ENCODE measurements at places on chromosomes 13 and 19.

DNA sequence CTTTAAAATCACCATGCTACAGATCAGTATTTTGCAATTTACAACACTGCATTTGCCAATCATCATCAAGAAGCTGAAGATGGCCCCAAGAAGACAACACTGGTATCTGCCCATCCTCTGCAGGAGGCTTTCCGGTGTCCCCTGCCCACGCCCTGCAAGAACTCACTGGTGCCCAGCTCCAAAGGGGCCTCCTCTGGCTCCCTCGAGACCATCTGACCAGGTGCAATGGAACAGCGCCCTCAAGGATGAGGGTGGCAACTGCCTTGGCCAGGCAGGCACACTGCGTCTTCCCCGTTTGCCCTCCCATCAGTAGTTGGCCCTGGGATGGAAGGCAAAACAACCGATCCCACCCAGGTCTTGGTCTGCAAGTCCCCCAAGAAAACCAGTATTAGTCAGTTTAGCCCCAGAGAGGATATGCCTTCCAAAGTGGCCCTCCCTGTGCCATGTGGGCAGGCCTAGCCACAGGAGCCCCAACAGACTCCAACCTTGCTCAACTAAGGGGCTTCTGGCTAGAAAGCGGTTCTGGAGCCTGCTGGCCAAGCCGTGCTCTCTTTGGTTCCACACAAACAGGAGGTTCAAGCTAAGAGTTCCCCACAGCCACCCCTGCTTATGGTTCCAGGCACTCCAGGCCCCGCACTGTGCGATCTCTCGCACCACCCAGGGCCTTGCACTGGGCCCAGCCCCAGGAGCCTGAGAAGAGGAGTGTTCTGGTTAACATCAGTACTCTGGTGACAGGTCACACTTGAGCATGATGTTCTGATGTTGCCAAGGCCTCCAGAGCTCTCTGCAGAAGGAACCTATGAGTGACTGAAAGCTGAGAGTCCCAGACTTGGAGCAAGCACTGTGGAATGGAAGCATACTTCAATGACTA is 4.7 kb downstream of the PCID2 start:
- peak; percentile 33 for DNase-seq

GRCh38 chr19:16571822-16572331 is 338 bp downstream of the SLC35E1 start:
- peak; percentile 46 for DNase-seq

- DNase-seq, result no peak
These were observed 16.0 kb upstream of the CYP4F2 start for GRCh38 chr19:15913830-15914229.

DNA sequence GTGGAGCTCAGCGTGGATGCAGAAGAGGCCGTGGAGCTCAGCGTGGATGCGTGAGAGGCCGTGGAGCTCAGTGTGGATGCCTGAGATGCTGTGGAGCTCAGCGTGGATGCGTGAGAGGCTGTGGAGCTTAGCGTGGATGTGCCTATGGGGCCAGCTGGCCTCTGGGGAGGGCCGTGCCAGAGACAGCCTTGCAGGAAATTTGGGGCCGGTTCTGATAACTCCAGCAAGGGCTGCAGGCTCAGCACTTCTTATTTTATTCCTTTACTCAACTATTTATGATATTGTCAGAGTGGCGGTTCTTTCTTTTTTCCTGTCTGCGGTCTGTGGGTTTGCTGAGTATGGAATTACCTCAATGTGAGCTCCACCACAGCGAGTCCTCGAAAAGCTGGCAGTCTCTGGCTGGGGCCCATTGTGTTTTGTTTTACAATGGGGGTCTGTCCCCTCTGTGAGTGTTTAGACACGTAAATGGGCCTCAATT is 17.8 kb upstream of the TMEM255B start:
- no peak for DNase-seq

- no peak for DNase-seq
These were observed 110.8 kb downstream of the RXFP2 start for GRCh38 chr13:31850041-31850555.

GRCh38 chr19:38319421-38320258 is at the start of gene KCNK6:
Gene KCNK6 (plus strand): TSS chr19:38319845. CDS start chr19:38319951, 106 bp downstream.
- peak; percentile 44 for DNase-seq

DNA sequence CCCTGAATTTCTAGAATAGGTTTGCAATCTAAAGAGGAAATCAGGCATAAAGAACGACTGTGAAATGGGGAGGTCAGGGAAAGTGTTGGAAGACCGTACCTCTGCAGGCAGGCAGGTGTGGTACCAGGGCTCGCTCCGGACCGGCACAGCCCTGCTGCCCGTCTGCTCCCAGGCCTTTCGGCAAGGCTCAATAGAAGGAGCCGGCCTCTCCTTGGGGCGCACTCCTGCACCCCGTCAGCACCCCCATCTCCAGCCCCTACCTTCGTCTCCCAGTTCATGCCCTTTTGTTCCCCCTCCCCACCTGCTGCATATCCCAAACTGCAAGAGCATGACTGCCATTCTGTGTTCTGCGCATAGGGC is 139.8 kb upstream of the SOX1 start:
- no peak for DNase-seq

DNA sequence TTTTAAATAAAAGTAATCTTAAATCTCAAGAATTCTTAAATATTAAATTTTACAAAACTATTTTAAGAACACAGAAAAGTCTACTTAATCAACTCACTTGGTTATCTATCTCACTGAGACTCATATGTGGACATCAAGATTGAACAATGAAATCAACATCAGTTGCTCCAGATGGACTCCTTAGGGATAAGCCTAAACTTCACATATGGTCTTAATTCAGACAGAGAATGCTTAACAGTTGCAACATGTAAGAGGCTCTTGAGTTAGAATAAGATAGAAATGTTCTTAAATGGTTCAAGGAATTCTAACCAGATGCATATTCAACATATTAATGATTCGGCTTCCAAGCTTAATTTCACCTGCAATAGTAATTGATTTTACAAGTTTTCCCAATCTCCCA is 1730.9 kb downstream of the PCDH9 start:
- DNase-seq, result no peak

Data from ELF-1 (cell line).